ENCODE measurements at places on chromosomes 11 and 22.

- DNase-seq, result no peak
Measured at GRCh38 chr11:2477936-2478335, 33.1 kb downstream of the KCNQ1 start.

DNA sequence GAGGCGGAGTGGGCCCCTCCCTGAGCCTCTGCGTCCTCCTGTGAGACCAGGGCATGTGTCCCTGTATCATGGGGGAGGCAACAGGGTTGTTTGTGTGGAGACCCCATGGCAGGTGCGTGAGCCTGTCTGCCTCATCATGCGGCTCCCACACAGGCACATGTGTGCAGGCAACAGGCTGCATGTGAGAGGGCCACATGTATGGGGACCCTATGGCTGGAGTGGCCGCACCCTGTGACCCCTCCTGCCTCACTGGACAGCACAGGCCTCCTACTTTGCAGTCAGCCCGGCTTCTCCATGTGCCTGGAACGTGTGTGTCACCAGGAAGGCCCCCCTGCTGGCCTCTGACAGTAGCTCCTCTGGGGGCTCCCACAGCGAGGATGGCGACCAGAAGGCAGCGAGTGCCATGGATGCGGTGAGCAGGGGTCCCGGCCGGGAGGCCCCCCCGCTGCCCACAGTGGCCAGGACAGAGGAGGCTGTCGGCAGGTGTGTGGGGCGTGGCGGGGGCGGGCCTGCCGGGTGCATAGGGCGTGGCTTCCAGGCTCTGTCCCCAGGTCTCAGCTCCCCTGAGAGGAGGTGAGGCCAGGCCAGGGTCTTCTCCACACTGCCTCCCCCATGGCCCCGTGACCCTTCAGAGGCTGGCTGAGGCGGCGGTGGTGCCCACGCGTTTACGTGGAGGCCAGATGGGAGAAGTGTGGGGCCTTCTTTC is 34.1 kb downstream of the SBF1 start:
- DNase-seq, result no peak

GRCh38 chr22:23128269-23129108 is 13.3 kb downstream of the RSPH14 start:
- DNase-seq, result peak; percentile 65

GRCh38 chr22:19240813-19241592 is 50.5 kb downstream of the CLTCL1 start:
- DNase-seq, result no peak

- no peak for DNase-seq
Measured at GRCh38 chr22:49717322-49717919, 110.3 kb downstream of the BRD1 start.

GRCh38 chr11:82673631-82674030 is 60.0 kb downstream of the FAM181B start:
- DNase-seq, result no peak

DNA sequence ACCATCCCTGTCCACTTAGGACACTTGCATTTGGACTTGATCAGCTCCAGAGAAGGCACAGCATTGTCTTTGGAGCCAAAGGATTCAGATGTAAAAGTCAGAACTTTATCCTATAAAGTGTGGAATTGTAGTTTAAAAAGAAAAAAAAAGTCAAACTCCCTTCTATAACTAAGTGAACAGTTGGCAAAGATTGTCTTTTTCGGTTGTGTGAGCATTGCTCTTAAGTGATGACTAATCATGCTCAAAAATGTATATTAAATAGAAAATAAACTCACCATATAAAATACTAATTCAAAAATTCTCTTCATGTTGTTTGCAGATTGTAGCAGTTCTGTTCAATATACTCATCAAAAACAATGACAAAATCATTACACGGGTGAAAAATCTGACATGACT is 93.8 kb downstream of the ETS1 start:
- no peak for DNase-seq

DNA sequence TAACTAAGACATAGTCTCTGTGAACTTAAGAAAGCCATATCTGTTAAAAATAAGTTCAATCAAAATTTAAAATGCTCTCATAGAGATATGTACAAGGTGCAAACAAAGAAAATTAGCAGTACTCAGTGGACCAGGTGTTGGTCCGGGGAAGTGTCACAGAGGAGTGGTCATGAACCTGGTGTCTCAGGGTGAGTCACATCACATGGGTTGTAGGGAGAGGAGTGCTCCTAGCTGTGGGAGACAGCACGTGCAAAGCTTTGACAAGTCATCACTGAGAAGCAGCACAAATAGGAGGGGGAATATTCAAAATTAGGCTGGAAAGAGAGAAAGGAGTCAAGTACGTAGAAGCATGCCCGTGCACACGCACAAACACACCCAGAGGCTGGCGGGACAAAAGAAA is 438.1 kb downstream of the NTM start:
- no peak for DNase-seq

DNA sequence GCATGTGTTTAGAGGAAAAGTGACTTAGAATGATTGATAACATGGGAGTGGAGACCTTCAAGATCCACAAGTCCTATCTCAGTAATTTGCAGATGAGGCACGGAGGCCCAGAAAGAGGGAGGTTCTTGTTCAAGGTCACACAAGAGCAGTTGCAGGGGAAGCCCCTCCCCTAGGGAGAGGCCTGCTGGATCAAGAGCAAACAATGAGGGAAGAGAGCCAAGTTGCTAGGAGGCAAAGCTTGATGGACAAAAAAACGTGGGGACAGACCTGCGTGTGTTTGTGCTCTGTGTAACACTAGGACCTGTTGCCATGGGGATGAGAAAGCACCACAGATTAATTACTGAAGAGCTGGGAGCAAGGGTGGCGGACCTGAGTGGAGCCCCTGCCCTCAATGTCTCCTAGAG is 6.4 kb upstream of the MFRP start:
- DNase-seq, result no peak

- DNase-seq, result peak; percentile 76
Measured at GRCh38 chr22:38114484-38115398, 4.3 kb upstream of the BAIAP2L2 start.

DNA sequence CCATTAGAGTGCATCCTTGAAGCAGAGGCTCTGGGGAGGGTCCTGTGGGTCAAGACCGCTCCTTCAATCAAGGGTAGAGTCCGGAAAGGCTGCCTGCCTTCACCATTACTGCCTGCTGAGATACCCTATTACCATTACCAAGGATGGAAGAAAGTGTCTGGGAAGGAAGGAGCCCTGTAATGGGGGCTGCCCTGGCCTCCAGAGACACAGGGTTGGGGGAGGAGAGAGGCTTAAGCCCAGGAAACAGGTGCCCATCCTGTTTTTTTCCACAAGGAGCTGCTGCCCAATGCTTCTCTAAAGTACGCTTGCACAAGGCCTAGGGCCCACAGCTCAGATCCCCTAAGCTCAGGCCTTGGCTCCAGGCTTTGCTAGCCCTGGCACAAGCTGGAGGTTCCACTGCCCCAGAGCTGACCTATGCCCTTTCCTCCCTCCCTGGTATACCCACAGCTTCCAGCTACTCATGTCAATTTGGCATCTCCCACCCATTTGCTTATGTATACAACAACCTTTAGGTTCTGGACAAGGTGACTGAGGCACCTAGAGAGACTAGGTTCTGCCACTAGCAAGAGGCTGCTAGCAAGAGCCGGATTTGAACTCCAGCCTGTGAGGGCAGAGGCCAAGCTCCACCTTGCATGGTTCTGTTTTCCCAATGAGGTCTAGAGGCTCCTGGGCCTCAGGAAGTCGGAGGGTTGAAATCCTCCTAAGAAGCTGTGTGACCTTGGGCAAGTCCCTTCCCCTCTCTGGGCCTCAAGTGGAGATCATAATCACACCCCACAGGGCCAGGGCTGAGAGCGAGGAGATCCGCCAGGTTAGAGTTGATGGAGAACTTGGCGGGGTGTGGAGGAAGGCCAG is 1.5 kb upstream of the PLCB3 start:
- no peak for DNase-seq

DNA sequence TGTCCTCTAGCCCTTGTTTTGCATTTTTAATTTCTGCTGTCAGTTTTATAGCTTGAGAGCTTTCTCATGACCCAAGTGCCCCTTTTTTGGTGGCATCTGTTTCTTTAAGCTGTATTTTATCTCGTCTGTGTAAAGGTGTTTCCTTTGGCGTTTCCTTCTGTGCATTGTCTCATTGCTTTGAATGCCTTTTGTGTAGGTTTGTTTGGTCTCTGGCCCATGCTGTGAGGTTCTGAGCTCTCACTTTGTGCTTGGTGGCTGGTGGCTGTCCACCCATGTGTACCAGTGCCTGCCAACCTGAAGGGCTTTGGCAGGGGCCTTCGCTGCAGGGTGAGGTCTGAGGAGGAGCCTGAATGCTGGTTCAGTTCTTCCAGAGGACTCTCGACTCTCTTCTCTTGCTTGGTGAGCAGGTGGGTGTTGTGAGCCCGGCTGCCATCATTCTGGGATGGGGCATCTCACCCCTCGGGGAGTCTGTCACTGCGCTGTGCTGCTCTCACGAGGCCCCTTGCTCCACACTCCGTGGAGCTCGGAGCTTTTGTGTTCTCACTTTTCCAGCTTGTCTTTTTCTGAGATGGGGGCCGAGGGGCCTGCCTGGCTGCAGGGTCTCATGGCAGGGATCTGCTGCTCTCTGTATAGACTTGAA is 14.9 kb downstream of the AP2A2 start:
- DNase-seq, result no peak

GRCh38 chr22:29331213-29331612 is 15.7 kb upstream of the RASL10A start:
- no peak for DNase-seq

DNA sequence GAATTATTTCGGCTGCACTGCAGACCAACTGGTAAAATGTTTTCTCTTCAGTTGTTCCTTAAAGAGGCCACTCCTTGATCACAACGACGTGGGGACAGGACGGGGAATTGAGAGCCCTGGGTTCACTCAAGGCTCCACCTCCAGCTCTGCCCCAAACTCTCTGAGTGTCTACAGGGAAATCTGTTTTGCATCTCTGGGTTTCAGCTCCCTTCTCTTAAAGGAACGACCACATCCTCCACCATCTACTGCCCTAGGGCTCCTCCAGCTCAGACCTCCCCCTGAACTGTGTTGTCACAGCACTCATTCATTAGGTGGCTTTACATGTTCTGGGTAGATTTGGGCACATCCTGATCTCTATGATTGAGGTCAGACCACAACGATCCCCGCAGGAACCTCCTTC is 5.1 kb upstream of the PPFIA1 start:
- DNase-seq, result no peak

GRCh38 chr11:64037027-64037634 is 1.4 kb downstream of the FLRT1 start:
- no peak for DNase-seq

DNA sequence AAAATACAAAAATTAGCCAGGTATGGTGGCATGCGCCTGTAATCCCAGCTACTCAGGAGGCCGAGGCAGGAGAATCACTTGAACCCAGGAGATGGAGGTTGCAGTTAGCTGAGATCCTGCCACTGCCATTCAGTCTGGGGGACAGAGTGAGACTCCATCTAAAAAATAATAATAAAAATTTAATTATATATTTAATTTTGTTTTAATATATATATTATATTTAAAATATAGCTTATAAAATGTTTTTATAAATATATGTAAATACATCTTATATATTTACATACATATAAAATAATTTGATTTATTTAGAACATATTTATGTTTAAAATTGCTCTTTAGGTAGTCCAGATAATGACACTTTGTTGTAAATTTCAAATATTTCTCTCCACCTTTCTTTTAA is 82.9 kb downstream of the SPON1 start:
- no peak for DNase-seq

GRCh38 chr11:134755535-134755934 is 343.5 kb upstream of the B3GAT1 start:
- no peak for DNase-seq

DNA sequence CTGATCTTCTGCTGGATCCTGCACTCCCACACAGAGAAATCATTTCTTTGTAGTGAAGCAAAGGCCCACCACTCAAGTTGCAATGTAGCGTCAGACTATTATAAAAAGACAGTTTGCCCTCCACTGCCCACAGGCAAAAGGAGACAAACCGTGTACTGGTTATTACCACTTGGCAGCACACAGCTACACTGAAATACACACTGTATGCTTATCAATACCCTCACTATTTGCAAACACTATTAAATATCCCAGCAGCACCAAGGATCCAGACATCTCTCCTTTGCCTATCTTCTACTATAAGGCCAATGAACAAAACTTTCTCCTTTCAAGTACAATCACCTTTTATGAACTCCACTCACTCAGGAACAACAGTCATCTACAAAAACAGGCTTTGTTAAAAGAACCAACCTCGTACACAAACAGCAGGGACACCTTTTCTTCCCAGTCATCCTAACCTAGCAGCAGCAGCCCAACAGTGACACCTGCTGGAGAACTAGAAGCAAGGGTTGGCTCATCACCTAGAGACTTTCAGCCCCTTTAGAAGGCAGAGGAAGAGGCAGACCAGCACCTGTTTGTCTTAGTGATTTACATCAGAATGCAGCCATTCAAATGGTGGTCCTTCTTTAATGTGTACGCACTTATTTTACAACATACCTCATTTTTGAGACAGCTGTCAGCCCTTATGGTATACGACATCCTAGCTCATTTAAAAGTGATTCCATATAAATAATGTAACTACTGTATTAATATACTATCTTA is 56.1 kb downstream of the AMBRA1 start:
- peak; percentile 52 for DNase-seq

GRCh38 chr11:64976651-64977050 is 4.7 kb upstream of the MAJIN start:
- DNase-seq, result no peak

DNA sequence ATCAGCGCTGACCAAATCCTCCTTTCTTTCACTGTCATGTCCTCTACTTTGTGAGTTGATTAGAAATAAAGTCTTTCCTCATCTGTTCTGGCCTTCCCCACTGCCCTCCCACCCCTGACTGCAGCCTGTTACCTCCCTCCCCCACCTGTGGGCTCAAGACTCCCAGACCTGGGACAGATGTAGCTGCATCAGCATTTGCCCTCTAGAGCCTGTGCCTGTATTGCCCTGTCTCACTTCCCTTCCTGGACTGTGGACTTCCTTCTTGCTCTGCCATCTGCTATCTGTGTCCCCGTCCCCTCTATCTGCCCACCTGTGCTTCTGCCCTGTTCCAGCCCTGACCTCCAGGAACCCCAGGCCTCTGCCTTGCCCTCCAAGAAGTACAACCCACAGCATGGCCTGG is 122.5 kb downstream of the GALNT18 start:
- no peak for DNase-seq

DNA sequence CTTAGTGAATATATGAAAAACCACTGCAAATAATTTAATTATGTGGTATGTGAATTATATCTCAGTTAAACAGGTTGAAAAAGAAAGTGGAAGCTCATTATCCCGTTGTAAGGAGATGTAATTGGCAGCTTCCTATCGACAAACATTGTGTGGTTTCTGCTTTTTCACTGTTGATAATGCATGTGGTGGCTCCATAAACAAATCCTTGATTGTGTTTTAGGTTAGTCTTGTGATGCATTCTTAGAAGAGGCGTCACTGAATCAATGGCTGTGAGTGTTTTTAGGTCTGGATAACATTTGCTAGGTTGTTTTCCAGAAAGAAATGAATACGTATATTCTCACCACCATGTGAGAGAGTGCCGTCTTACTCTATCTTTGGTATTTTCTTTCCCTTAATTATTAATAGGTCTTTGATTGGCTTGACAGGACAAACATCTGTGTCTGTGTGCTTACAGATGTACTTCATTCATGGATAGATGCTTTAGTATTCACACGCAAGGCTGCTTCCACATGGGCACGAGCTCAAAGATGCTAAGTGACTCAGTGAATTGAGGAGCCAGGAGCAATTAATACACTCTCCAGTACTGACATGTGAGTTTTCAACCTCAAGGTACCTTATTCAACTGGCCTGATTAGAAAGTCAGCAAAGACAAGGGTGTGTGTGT is 166.7 kb downstream of the TBC1D22A start:
- DNase-seq, result no peak

All from activated CD4-positive, alpha-beta T cell treated with anti-CD3 and anti-CD28 coated beads for 4 hours (primary cell).